Activated CD8-positive, alpha-beta T cell treated with anti-CD3 and anti-CD28 coated beads, Interleukin-2, amount 10 ng/mL, durations not matched to agents 7 days and 5 days (primary cell): ENCODE measurements at places on chromosomes 5 and 9. TPM values are rescaled to one million over a fixed set of nuclear protein-coding genes. Genes with fewer than 3 reads are reported as not detected.

GRCh38 chr9:15211815-15212495 is 95.1 kb downstream of the TTC39B start:
- DNase-seq, result no peak

The AQP7 gene
- total RNA-seq, result not detected

GRCh38 chr9:114035845-114036801 is 42.0 kb downstream of the AMBP start:
- peak; percentile 11 for DNase-seq

DNA sequence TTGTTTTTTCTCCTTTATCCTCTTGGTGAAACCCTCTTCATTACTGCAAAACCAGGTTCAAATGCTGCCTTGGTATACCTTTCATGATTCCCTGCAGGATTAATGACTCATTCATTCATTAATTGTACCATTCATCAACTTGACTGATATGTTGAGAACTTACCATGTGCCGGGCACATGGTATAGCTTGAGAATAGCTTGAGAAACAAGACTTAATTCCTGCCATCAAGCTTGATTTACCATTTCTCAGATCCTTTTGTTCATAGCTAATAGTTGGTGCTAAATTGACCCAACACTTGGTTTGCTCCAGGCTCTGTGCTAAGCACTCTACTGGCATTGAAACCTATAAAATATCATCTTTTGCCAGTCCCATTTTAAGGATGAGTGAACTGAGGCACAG is 165.7 kb downstream of the YIPF5 start:
- no peak for DNase-seq

GRCh38 chr5:31854181-31855133 is 215.5 kb downstream of the PDZD2 start:
- no peak for DNase-seq
